ENCODE measurements at places on chromosomes 3 and 15.

GRCh38 chr3:45516829-45517228 is 77.7 kb upstream of the LIMD1 start:
- no peak for DNase-seq

- peak; percentile 48 for DNase-seq
These were observed 19.3 kb downstream of the ALCAM start for GRCh38 chr3:105385819-105386508.

- DNase-seq, result no peak
These were observed 154.4 kb downstream of the OXSM start for GRCh38 chr3:25944329-25944728.

DNA sequence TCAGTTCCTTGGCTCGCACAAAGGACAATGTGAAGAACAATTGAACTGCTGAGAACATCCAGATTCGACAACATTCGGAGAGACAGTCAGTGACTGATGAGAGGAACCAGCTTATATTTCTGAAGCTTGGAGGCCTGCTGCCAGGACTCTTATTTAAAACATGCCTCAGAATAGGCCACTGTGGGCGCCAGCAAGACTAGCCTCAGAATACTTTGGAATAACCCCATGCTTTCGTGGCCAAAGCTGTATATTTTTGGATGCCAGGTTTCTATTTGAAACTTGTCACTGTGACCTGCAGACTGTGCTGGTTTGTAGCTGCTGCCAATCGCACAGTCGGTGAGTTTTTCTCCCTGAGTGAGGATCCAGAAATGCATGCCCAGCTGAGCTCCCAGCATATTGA is 129.9 kb upstream of the UBE3A start:
- DNase-seq, result no peak

- DNase-seq, result no peak
These were observed 283.3 kb upstream of the ROBO2 start for GRCh38 chr3:76756577-76756976.

DNA sequence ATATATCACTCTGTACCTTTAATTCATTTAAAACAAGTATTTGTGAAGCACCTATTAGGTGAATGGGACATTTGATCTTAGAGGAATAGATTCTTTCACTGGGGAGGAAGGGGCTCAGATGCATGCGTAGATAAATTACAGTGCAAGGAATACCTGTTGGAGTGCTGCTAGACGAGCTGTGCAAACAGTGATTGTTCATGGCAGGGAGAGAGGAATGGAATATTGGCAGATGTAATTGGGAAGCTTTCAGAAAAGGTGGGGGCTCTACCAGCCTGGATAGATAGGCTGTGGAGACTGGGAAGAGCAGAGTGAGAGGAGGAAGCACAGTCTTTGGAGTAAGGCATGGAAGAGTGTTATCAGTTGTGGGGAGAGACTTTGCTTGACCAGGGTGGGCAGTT is 116.8 kb downstream of the AKAP13 start:
- DNase-seq, result no peak

DNA sequence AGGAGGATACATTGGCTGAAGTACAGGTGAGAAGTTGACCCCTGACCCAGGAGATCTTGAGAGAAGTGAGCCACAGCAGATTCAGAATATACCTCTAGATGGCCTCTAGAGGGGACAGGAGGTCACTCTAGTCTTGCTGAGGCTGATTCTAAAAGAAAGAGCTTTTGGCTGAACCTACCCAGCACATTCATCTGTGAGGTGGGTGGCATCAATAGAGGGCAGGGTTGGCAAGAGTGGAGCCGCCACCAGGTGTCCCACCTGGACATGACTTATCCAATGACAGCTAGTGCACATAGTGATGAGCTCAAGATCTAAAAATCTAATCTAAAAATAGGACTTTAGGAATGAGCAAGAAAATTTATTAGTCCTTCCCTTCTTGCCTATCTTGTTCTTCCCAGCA is 51.6 kb downstream of the CYP19A1 start:
- no peak for DNase-seq

DNA sequence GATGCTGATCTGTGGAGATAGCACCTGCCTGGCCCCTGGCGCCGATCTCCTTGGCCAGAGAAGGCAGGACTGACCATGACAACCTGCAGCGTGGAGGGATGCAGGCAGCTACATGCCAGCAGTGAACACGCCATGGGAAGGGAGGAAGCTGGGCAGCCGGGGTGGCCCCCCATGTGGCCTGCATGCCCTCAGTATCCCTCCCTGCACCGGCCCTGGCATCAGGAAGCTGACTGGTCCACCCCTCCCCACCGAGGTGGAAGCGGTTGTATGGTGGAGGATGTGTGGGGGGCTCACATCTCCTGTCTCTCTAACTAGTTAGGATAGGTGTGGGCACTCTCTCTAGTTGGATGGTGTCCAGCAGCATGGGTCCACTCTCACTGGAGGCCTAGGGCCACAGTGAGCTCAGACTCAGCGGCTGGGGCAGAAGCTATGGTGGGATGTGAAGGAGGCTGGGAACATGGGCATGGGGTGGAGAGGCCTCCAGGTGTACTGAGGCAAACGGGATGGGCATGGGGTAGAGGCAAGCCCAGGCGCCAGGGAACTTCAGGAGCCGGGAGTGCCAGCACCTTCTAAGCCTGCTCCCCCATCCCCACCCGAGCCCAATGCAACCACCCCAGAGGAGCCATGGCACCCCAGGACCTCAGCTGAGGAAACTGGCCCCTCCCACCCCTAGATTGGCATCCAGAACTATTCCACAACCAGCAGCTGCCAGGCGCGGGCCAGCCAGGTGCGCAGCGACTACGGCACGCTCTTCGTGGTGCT is 1.8 kb upstream of the ABTB1 start:
- no peak for DNase-seq

GRCh38 chr3:132553826-132554225 is 43.2 kb upstream of the ACKR4 start:
- DNase-seq, result no peak

DNA sequence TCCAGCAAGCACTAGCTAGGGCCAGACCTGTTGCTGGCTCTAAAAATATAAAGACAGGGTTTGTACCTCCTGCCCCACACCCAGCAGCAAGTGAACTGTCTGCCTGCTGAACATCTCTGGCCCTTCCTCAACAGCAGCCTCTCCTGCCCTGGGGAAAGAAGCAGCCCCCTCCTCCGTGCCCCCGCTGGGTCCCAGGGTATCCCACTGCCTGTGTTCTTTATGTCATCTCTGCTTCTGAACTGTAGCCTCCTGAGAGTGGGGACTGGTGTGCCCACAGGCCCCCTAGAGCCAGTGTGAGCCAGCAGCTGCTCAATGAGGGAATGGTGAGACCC is 54.5 kb downstream of the ACAD9 start:
- no peak for DNase-seq

- DNase-seq, result no peak
These were observed 33.6 kb downstream of the ABTB1 start for GRCh38 chr3:127706312-127706711.

GRCh38 chr3:64081235-64081630 is 57.9 kb upstream of the PSMD6 start:
- DNase-seq, result no peak

- DNase-seq, result no peak
These were observed 185.4 kb upstream of the EPHA3 start for GRCh38 chr3:88921986-88922385.

GRCh38 chr15:75335705-75336355 is at the start of gene COMMD4:
Gene COMMD4 (plus strand): TSS chr15:75336063. CDS start chr15:75336090, 27 bp downstream.
- peak; percentile 82 for DNase-seq

- no peak for DNase-seq
These were observed 2.1 kb downstream of the PDIA3 start for GRCh38 chr15:43748376-43748775.

GRCh38 chr3:58241306-58242044 is 3.9 kb downstream of the ABHD6 start:
- DNase-seq, result no peak

DNA sequence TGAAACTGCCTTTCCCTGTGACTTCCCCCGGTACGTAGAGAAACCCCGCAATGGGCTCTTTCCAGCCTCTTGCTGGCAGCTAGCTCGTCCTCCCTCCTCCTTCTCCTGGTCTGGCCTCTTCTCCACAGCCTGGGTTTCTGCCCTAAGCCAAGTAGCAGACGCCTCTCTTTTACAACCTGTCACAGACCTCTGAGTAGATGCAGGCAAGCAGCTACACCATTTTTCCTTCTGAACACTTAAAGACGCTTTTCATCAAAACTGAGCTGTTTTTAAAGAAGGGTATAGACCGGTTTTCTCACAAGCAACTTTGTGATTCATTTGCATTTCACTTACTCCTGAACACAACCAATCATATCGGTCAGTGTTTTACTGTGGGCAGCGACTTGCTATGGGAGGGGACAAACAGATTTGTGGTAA is 32.0 kb downstream of the ADAMTSL3 start:
- no peak for DNase-seq

DNA sequence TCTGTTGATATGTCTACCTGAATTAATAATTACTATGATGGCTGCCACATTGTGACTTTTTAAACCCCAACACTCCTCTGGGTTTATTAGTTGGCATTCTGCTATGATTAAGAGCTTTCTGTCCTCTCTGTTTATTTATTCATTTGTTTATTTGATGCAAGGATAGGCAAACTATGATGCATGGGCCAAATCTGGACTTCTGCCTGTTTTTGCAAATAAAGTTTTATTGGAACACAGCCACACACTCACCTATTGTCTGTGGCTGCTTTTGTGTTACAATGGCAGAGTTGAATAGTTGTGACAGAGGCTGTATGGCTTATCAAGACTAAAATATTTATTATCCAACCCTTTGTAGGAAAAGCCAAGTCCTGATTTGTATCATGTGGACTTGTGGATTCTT is 48.3 kb upstream of the C3orf80 start:
- DNase-seq, result no peak

DNA sequence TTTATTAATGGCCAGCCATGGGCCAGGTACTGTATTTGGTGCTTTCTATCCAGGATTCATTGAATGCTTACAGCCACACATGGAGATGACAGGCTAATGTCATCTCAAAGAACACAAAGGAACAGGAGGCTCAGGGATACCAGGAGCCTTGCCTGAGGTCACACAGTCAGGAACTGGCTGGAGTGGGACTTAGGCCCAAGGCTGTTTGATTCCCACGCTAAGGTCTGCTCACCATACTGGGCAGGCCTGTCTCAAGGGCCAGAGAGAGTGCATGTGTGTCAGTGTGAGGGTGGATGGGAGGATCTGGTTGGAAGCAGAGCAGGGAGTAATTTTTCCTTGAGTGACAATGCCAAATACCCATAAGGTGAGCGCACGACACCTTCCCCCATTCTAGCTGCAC is 37.6 kb downstream of the EPHB3 start:
- DNase-seq, result no peak

DNA sequence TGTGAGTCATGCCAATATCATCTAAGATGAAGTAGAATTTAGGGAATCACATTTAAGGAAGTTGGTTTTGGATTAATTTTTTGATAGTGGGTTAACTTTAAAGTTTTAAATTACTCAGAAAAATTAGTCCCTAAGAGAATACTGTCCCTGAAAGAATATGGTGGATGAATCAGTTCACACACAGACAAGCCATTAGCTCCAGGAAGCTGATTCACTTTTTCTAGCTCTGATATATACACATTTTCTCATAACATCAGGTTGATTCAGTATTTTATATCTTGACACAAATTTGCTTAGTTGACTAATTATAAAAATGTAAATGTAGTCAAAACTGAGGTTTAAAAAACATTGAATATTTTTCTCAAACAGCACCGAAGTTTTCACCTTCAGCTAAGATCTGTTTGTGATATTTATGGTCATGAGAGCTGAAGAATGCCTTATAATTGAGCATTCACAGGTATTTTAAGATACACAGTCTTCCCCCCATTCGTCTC is 55.1 kb downstream of the MYH15 start:
- no peak for DNase-seq

DNA sequence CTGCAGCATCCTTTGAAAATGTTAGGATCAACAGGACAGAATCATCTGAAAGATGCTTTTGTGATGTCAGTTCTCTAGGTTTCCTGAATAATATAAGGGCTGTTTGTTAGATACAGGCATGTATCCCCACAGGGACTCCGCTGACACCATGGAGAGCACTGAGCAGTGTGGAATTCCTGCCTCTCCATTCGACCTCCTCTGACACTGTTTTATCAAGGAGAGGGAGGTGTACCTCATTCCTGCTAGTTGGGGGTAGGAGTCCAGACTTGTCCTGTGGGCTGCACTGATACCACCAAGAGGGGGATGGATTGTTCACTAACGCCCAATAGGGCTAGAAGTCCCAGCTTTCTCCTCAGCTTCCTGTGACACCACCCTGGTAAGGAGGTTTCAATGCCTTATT is 46.6 kb downstream of the LARS2 start:
- no peak for DNase-seq

- no peak for DNase-seq
These were observed 11.0 kb downstream of the MRPL3 start for GRCh38 chr3:131491775-131492174.

GRCh38 chr15:60090747-60091146 is 86.6 kb downstream of the FOXB1 start:
- no peak for DNase-seq

- no peak for DNase-seq
These were observed 21.8 kb upstream of the CLDN18 start for GRCh38 chr3:137988152-137988551.

DNA sequence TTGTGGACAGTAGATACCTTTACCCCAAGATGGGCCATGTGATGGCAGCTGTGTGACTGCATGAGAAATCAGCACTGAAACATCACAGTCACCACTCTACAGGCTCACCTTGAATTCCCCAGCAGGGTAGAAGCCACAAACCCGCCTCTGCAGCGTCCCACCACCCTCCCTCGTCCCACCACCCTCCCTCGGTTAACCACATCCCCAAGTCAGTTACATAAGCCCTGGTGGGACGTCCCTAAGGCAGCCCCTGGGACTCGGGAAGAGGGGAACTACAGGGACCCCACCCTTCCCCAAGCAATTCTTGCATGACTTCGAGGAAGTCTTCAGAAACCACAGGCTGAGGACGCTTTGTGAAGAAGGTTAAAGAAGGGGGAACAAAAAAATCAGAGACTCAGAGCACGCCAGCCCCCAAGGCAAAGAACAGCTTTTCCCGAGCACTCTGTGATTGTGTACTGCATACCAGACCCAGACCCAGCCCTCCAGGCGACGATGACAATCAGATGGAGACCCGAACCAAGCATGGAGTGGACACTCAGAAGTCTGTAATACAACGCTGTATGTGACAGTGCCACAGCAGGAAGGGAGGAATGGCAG is 60.5 kb downstream of the SH3BP5 start:
- peak; percentile 93 for DNase-seq

DNA sequence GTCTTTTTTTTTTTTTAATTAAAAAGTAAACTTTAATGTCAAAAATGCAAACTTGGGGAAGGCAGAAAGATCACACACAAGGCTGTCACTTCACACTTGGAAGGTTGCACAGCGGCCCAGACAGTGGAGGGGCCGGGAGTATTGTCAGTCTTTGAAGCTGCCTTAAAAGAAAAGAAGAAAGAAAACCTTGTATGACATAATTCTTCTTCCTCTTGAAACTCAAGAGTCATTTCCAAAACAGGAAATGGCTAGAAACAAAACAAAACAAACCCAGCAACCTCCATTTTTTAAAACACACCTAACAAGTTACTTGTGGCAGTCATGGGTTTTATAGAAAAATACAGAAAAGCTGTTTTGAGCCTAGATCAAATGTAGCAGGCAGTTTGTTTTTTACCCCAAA is 68.1 kb upstream of the MAGI1 start:
- DNase-seq, result no peak
